ENCODE measurements at places on chromosomes 4 and X.
A peak's percentile ranks its signal among the peaks of the same experiment; 100 is the strongest.

- no peak for DNase-seq
Measured at GRCh38 chrX:153342762-153343558, 9.0 kb downstream of the ZNF275 start.

GRCh38 chrX:6225288-6225910 lies 3.3 kb downstream of the NLGN4X start:
- no peak for DNase-seq

GRCh38 chrX:24480400-24480865 lies 15.3 kb downstream of the PDK3 start:
- DNase-seq = no peak

DNA sequence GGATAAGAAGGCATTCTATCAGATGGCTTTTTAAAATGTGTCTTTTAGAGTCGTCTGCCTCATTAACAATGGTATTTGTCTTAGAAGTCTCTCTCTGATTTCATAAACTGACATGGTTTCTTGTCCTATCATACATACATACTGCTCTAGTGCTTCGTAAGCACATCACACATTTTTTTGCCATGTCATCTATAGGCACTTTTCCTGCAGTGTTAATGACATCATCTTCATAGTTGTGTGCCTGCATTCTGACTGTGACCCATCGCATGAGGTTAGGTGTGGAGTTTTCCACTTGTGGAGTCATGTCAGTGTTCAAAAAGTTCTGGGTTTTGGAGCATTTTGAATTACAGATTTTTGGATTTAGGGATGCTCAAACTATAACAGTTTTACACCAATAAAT lies 361.6 kb upstream of the SPOCK3 start:
- DNase-seq = peak; percentile 2

DNA sequence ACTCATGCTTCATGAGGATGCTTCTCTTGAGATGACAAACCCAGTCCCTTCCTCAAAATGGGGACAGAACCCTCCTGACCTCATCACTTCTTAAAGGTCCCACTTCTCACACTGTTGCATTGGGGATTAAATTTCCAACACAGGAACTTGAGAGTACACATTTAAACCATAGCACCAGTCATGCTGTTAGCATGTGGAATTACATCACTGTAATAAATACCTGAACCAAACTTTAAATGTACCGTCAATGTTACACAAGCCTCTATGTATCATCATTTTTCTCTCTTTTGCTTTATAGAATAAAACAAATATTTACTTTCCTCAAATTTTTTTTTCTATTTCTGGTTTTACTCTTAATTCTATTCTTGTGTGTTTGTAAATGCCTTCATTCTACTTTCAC lies 448.2 kb downstream of the CCSER1 start:
- DNase-seq = no peak

- no peak for DNase-seq
Measured at GRCh38 chrX:55206162-55206941, 13.8 kb upstream of the PAGE5 start.

- no peak for DNase-seq
Measured at GRCh38 chrX:9797384-9798360, 11.4 kb downstream of the SHROOM2 start.
